ENCODE measurements at places on chromosomes 5 and 9. TPM values are rescaled to one million over a fixed set of nuclear protein-coding genes. Genes with fewer than 3 reads are reported as not detected.
A peak's percentile ranks its signal among the peaks of the same experiment; 100 is the strongest.

GRCh38 chr9:108673386-108673785 lies 182.4 kb downstream of the ACTL7B start:
- DNase-seq: no peak

- peak; percentile 37 for DNase-seq
Observed at GRCh38 chr5:56735849-56736641, 79.3 kb upstream of the MAP3K1 start.

- no peak for DNase-seq
Observed at GRCh38 chr9:13279284-13280141, at the start of gene MPDZ. TSS of gene MPDZ (minus strand) at chr9:13279692. CDS start at chr9:13250315, 29,377 bp downstream.

- no peak for DNase-seq
Observed at GRCh38 chr9:26746357-26747072, 146.1 kb downstream of the CAAP1 start.

PIP5KL1 gene
- total RNA-seq: 5.1 TPM

GHR gene
- total RNA-seq: not detected

- DNase-seq: no peak
Observed at GRCh38 chr5:33275921-33276627, 164.7 kb upstream of the TARS1 start.

All from CD8-positive, alpha-beta T cell (primary cell).